ENCODE measurements at places on chromosomes 6 and 20.

GRCh38 chr6:152002306-152002705 lies 194.8 kb downstream of the ESR1 start:
- no peak for DNase-seq

DNA sequence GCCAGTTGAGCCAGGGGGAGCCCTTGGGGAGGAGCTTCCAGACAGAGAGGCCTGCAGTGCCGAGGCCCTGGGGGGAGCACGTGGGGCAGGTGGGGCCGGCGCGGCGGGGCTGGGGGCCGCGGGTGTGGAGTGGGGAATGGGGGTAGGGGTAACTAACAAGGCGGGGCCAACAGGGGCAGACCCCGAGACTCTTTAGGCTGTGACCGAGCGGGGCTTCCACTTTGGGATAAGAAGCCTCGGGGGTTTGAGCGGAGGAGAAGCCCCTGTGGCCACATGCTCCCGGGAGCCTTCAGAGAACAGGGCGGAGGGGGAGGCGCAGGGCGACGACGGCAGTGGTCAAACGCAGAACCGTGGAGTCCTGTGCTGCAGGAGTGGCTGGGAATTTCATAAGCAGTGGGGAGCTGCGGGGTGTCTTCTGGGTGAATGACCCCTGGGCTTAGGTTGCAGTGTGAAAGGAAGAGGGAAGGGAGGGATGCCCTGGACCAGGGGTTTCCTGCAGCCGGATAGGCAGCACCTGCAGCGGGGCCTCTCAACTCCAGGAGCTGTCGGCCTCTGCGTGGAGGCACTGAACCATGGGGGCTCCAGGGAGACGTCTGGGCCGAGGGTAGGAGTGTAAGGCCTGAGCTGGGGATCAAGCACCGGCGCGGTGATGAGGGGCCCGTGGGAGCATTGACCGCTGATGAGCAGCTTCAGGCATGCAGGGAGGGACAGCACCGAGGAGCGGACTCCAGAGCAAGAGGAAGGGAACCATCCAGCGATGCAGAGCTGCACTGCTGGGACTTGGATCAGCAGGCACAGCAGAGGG lies 121.0 kb downstream of the SYNDIG1 start:
- no peak for DNase-seq

DNA sequence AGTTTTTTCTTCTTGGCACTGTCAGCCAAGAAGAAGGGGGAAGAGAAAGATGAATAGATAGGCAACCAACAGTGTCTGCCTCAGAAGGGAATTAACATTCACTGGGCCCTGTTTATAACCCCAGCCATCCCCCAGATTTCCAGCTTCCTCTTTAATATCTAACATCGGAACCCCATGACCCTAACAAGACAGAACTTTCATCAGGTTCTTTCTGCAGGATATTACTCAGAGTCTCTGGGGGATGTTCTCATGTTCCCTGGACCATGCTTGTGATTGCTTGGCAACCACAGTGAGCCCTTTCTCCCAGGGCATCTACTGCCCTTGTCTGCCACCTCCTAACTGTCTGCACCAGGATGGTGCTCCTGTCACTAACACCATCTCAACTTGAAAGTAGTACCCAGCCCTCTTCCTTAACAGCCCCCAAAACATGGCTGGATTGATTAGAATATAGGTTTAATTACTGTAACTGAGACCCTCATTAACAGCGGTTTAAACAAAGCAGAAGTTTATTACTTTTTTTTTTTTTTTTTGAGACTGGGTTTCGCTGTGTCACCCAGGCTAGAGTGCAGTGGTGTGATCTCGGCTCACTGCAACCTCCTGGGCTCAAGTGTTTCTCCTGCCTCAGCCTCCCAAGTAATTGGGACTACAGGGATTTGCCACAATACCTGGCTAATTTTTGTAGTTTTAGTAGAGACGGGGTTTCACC lies 12.0 kb upstream of the PTPN1 start:
- DNase-seq: no peak

DNA sequence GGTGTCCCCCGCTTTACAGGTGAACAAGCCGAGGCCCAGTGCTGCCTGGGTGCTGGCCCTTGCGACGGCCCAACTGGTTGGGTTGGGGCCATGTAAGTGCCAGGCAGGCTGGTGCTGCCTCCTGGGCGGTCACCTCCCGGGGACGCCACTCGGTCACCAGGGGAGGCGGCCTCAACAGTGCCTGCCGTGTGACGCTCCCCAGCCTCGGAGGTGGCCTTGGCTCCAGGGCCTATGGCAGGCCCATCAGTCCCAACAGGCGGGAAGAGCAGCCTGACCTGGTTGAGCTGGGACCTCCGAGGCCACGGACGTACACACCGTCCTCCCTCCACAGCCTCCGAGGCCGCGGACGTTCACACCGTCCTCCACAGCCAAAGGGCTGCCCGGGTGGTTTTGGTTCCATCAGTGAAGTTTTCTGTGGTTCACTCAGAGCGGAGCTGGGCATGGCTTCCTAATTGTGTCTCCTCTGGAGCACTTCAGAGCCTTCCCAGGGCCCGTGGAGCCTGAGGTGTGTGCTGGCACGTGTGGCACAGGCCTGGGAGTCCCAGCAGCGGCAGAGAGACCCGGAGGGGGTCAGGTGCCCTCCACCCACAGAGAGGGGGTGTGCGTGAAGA lies 19.3 kb upstream of the SLCO4A1 start:
- no peak for DNase-seq

GRCh38 chr6:14365393-14365792 lies 247.8 kb downstream of the CD83 start:
- DNase-seq: no peak

DNA sequence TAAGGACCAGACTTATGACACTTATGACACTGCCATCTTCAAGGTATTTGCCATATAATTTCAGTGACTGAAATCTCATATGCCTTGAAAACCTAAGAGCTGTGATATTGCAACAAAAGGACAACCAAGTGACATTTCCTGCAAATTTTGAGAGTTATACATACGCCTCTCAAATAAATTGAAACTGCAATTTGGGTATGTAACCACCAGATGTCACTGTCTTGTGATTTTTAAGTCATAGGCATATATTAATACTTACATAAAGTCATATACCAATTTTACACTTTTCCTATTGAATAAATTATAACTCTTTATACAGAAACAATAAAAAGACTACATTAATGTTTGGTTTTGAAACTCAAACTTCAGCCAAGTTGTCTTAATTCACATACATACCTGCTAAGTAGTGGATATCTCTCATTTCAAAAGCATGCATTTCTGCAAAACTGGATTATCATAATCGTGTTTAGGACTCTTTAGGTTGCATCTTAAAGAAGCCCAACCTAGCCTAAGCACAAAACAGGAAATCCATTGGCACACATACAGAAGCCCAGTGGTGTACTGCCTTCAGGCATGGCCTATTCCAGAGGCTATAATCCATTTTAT lies 180.2 kb downstream of the PACRG start:
- DNase-seq: peak; percentile 53

DNA sequence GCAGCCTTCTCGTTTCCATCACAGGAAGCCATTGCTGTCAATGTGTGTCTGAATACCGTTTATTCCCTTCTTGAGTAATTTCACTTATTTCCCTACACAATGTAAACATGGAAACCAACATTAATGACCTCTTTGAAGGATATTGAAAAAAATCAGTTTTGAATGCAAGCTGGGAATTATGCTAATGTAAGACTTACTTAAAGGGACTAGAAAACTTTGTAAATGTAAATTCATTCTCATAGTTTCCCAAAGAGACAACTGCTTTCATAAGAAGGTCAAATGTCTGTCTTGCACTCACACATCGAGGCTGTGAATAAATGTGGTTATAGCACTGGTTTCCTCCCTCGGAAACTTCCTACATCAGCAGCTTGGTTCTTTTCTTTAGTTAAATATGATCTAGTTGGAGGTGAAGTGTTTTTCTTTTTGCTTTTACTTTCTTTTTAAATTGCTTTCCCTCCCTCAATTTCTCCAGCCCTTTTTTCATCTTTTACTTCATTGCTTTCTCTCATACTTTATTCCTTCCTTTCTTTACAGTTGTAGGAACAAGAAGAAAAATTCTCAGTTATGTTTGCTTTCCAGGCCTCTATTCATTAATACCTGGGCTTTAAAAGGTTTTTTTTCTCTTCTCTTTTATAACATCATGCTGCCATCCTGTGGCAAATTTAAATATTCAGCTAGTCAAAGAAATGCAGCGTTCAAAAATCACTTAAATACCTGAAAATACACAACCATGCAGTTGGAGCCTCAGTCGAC lies 108.3 kb downstream of the TNFAIP3 start:
- DNase-seq: peak; percentile 31

DNA sequence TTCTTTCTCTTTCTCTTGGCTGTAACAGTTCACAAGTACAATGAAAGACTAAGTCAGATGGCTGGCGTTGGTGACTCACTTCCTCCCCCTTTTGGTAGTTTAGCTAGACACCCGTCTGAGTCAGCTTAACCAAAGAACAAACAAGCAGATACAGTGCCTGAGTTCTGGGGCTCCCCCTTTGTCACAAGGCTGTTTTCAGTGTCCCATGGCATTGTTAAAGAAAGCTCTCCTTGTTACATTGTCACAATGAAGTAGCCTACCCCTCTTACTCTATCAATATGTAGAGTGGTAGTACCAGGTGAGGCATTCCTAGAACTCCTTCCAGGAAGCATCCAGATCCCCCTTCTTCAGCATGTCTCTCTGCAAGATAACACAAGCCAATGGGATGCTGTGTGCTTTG lies 38.6 kb downstream of the KIAA0408 start:
- peak; percentile 79 for DNase-seq

DNA sequence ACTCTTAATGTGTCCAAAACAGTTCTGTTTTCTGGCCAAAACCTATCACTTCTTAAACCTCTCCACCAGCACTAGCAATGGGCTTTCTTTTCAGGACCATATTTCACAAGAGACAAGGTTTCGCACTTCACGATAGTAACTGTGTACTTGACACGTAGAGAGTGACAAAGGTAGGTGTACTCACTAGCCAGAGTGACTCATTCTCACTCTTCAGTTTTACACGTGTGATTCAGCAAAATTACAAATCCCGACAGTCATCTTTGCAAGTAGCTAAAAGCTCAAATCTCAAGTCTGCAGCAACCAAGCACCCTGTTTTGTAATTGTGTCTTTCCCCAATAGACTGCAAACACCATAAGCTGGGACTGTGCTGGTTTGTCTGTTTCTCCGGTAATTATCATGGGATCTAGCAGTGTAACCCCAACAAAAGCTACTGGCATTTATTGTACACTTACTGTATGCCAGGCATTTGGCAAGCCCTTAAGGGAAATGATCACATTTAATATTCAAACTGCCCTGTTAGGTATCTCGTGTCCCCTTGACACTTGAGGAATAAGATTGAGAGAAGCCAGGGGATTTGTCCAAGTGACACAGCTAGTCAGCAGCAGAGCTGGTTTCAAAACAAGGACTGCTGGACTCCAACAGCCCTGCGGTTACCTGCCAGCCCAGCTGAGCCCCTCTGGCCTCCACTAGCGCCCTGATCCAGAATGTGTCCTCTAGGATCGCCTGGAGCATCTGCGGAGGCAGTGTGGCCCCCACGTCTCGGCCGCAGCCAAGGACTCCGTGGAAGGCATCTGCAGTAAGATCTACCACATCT lies 9.9 kb downstream of the PCIF1 start:
- no peak for DNase-seq

DNA sequence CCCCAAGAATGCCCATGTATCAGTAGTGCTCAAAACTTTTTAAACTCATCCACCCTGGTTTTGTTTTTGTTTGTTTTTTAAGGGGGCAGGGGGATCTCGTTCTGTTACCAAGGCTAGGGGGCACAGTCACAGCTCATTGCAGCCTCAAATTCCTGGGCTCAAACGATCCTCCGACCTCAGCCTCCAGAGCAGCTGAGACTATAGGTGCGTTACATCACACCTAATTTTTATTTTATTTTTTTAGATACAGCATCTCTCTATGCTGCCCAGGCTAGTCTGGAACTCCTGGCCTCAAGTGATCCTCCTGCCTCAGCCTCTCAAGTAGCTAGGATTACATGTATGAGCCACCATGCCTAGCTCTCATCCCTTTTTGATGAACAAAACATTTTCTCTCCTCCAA lies 11.2 kb downstream of the PHIP start:
- no peak for DNase-seq

DNA sequence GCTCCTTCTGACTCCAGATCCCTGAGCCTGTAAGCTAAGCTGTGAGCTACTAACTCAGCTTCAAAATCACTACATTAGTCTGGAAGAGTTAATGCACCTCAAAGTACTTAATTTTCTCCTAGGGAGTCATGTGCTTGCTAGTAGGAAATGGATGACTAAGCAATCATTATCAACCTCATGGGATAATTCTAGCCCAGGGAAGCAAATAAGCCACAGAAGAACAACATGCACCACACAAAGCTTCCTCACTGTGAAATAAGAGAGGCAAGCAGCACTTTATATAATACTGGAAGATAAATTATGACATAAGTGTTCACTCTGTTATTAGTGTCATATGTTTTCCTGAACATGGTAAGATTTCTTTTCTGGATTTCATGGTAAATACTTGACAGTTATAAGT lies 57.9 kb upstream of the RCAN2 start:
- DNase-seq: no peak

GRCh38 chr6:127128066-127128465 lies 9.6 kb downstream of the RSPO3 start:
- DNase-seq: no peak

DNA sequence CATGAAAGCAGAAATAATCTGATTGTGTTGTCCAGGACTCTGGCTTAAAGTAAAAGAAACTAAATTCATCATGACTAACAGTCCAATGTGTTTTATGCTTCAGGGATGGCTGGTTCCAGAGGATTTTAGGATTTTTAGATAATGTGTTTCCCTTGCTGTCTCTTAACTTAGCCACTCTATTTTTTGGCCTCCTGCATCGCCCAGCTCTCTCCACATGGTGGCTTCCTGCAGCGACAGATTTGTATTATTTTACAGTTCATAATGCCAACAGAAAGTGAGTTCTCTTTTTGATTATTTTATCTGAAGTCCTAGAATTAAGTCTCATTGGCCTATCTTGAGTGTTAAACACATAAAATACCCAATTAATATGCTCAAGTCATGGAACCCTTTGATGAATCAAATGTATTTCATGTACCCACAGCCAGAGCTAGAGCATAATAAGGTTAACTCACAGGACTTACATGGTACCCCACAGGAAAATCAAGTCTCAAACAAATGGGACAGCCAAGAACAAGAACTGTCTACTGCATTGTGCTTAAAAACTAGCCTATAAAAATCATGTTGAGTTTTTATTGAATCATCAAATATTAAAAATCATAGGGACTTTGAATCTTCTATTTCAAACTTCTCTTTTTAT lies 582.5 kb downstream of the DOK5 start:
- DNase-seq: peak; percentile 11

DNA sequence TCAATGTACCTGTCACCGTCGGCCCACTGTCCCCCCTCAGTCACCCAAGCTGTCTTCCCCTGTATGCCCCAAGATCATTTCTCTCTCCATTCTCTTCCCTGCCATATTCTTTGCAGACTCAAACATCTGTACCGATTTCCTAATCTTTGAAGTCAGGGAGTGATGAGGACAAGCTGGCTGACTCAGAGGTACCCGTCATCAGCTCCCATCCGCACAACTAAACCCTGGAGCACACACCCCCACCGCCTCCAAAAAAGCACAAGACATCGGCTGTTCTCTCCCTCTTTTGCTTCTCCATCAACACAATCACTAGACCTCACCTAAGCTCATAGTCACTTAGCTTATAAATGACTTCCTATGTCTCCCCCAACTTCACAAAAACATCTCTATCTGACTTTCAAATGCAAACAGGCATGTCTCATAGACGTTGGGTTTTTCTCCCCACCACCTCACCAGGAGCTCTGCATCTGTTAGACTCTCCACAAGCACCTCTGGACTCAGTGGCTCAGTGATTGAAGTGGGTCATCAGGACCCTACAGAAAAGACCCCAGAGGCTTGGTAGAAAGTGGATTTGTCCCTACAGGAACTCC lies 11.5 kb upstream of the NFATC2 start:
- no peak for DNase-seq

All from hematopoietic multipotent progenitor cell treated with erythropoietin and hydrocortisone succinate and interleukin-3 and kit ligand, for 8 days (in vitro differentiated cells).